ENCODE measurements at places on chromosomes 5 and 9. TPM values are rescaled to one million over a fixed set of nuclear protein-coding genes. Genes with fewer than 3 reads are reported as not detected.

DNA sequence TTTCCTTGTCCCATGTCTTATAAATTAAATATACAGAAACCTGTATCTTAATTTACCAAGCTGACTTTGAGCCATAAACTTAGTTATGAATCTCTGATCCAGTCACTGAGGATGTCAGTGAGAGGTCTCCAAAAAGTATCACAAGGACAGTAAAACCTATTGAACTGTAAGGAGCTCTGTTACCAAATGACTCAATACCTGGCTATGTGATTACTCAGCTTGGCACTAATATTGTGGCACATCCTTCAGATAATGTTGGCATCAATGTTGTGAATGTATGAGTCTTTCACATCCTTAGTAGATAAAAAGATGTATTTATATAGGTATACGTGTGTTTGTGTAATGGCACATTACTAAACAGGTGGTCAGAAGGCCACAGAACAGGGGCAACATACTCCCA lies 18.0 kb upstream of the CAPSL start:
- no peak for DNase-seq

- no peak for DNase-seq
These were observed 2.3 kb downstream of the UHRF2 start for GRCh38 chr9:6415266-6415665.

DNA sequence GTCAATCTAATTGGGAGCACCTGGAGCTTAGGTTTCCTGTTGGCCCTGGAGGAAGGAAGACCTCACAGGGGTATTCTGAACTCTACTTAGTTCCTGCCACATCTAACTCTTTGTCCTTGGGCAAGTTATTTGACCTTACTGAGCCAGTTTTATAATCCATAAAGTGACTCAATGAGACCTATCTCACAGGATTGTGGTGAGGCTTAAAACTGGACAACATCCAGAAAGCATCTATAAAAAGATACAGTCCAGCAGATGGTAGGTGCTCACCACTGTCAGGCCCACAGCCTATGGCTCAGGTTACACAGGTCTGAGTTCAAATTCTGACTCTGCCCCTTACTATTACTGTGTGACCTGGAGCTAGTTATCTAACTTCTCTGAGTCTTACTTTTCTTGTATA lies 23.3 kb downstream of the KCNV2 start:
- DNase-seq: no peak

DNA sequence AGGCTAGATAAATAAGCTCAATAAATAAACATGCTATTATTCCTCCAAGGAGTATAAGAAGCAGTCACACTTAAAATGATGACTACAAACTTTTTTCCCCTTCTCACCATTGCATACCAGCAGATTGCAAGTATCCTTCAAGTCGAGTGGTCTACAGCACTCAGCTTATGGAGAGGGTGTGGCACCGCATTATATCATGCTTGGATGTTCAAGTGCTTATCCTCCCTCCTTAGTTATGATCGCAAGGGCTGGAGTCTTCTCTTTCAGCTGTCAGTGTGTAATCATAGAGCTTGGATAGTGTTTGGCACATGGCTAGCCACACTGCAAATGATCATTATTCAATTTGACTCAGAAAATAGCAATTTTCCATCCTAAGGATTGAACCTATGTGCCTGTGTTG lies 124.0 kb downstream of the CARTPT start:
- no peak for DNase-seq

DNA sequence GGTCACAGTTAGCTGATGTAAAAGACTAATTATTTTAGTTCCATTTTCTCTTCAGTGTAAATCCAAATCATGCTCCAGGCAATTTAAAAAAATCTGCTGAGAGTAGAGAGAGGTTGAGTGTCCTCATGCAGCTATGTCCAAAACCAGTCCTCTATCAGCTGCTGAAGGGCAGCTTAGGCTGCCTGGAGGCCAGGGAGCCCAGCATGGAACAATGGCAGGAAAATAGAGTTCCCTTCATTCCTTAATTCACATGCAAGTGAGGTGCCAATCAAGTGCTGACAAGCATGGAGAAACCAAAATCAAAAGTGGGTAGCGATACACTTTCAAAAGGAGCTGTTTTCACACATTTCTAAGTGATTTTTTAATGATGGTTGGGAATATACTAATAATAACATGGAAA lies 78.3 kb upstream of the POU5F2 start:
- no peak for DNase-seq

DNA sequence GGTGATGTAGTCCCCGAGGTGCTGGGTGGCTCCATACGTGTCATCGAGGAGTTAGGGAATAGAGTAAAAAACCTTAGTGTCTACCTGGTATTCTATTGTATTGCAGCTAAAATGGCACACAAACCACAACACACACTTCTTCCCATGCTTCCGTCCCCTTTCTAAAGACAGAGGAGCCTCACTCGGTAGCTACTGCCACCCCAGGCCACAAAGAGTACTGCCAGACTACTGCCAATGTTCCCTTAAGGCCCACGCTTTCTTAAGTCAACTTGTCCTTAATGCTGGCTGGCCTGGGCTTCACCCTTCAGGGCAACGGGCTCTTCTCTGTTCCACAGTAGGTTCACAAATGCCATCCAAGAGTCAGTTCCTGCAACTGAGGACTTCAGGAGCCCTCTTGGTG lies 673.0 kb downstream of the ELAVL2 start:
- DNase-seq: no peak

- DNase-seq: no peak
These were observed 339.3 kb downstream of the FAM170A start for GRCh38 chr5:119968690-119969089.

DNA sequence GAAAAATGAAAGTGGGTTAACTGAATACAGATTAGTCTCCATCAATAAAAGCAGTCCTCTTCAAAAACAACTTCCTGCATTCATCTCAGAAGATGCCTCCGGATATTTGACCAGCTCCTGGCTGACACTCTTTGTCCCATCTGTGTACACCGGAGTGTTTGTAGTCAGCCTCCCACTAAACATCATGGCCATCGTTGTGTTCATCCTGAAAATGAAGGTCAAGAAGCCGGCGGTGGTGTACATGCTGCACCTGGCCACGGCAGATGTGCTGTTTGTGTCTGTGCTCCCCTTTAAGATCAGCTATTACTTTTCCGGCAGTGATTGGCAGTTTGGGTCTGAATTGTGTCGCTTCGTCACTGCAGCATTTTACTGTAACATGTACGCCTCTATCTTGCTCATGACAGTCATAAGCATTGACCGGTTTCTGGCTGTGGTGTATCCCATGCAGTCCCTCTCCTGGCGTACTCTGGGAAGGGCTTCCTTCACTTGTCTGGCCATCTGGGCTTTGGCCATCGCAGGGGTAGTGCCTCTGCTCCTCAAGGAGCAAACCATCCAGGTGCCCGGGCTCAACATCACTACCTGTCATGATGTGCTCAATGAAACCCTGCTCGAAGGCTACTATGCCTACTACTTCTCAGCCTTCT lies 16.6 kb downstream of the F2R start:
- no peak for DNase-seq

DNA sequence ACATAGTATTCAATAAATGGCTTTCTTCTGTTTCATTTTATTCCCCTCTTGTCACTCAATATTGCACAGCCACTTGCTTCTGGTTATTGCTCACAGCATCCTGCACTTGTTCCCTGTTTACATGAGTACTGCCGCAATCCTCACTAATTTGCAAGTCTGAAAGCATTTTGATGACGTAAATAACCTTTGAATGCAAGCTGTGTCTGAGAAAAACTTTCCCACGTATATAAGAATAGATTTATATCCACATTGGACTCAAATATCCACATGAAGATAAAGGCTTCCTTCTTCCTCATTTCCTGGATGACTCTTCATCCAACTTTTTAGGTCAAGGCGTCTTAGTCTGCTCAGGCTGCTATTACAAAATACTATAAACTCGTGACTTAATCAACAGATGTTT lies 88.2 kb upstream of the DAP start:
- DNase-seq: no peak

GRCh38 chr9:15206903-15207696 lies 99.9 kb downstream of the TTC39B start:
- no peak for DNase-seq

FCN1 gene
- 99.1 TPM for total RNA-seq

TEK gene
- total RNA-seq: 0.05 TPM

FAM200C gene
- total RNA-seq: 0.94 TPM

MAST4 gene
- total RNA-seq: 25.1 TPM

All from naive thymus-derived CD4-positive, alpha-beta T cell (primary cell).